ENCODE measurements at places on chromosomes 7 and 10. TPM values are rescaled to one million over a fixed set of nuclear protein-coding genes. Genes with fewer than 3 reads are reported as not detected.

DNA sequence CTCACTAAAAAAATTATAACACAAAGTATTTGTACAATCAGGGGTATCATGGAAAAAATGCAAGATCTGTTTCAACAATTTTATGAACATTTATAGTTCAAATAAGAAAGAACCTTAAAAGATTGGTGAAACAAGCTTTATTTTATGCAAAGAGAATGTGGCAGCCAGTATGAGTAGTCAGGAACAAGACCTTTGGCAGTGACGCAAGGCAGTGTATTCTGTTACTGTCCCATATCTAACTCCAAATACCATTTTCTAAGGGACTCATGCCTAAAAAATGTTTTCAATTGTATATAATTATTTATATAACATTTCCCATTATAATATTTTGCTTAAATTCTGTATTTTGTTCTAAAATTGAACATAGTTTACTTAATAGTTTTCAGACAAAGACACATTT, 19.1 kb upstream of the FAM53B start:
- peaks cover 19% of the 10 kb centered on the region for H3K36me3 ChIP-seq
- no peaks in the 10 kb centered on the region for H3K27me3 ChIP-seq
- H3K27ac ChIP-seq, result no peak overlapping the region
- no peak for DNase-seq

GRCh38 chr7:14013898-14014297, 24.4 kb upstream of the ETV1 start:
- H3K27me3 ChIP-seq, result no peaks in the 10 kb centered on the region
- H3K27ac ChIP-seq, result no peak overlapping the region
- H3K36me3 ChIP-seq, result no peaks in the 10 kb centered on the region

- no peaks in the 10 kb centered on the region for H3K36me3 ChIP-seq
- DNase-seq, result no peak
- H3K27ac ChIP-seq, result no peak overlapping the region
These were observed 5.6 kb upstream of the KNDC1 start for GRCh38 chr10:133154411-133154810.

GRCh38 chr7:50450590-50451032, 461 bp upstream of the FIGNL1 start:
- H3K27ac ChIP-seq, result no peak overlapping the region
- H3K4me3 ChIP-seq, result peak overlapping the region; percentile 66
- peaks cover 19% of the 10 kb centered on the region for H3K27me3 ChIP-seq
- H3K4me1 ChIP-seq, result peaks cover 9% of the 10 kb centered on the region
- no peaks in the 10 kb centered on the region for H3K36me3 ChIP-seq

DNA sequence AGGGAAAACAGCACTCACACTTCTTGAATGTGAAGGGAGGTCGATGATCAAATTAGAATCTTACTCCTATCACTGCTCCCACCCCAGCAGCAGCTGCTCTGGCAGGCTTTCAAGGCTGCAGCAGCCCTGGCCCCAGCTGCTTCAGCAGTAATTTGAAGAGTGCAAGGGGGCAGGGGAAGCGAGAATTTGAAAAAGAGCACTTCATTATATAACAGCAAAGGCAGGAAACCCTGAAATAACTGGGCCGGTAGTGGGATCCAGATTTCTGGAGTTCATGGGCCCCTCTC, 44.9 kb downstream of the MYPN start:
- DNase-seq, result peak; percentile 57
- H3K27me3 ChIP-seq, result no peaks in the 10 kb centered on the region
- no peaks in the 10 kb centered on the region for H3K36me3 ChIP-seq
- H3K27ac ChIP-seq, result peak overlapping the region; percentile 29

DNA sequence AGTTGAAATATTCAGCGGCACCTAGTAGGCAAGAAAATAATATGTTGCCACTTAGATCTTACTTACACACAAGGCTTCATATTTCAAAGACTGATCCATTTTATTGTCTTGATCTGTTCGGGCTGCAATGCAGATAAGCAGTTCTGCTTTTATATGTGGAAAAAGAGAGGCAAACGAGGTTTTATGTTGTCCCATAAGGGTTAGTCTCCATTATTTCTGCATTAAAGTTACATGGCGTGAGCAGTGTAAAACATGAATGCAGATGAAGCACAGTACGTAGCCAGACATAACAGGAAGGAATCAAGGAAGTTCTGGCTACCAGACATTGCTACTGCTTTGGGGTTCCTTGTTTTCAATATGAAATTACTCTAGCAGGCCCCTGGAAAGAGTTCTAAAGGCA, 224.8 kb downstream of the BBS9 start:
- DNase-seq, result no peak
- H3K4me1 ChIP-seq, result peaks cover 9% of the 10 kb centered on the region
- H3K36me3 ChIP-seq, result no peaks in the 10 kb centered on the region
- peak overlapping the region; percentile 51 for H3K4me3 ChIP-seq

DNA sequence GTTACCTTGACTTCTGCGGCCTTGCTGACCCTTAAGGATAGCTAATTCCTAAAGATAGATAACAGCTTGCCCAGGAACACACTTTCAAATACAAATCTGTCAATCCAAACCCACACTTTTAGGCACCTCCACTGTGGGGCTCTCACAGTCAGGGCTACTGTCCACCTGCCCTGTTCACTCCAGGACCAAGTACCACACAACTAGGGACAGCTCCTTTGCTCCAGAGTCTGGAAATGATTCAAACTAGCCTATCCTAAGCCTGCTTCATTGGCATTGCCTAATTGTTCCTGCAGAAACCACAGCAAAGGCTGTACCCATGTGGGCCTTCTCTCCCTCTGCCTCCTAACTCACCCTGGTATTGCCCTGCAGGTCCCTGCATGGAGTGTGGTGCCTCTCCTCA, 538.9 kb upstream of the IGFBP3 start:
- H3K36me3 ChIP-seq, result no peaks in the 10 kb centered on the region
- no peak overlapping the region for H3K27ac ChIP-seq
- no peak for DNase-seq
- no peaks in the 10 kb centered on the region for H3K4me1 ChIP-seq

GRCh38 chr10:123327450-123327849, 173.2 kb downstream of the BUB3 start:
- no peaks in the 10 kb centered on the region for H3K27me3 ChIP-seq
- DNase-seq, result no peak
- H3K4me1 ChIP-seq, result no peaks in the 10 kb centered on the region
- H3K27ac ChIP-seq, result no peak overlapping the region

GRCh38 chr7:45001826-45002225, 1.8 kb downstream of the CCM2 start:
- H3K27me3 ChIP-seq, result no peaks in the 10 kb centered on the region
- H3K36me3 ChIP-seq, result no peaks in the 10 kb centered on the region
- H3K4me1 ChIP-seq, result peaks cover 13% of the 10 kb centered on the region

- no peak overlapping the region for H3K4me3 ChIP-seq
- H3K4me1 ChIP-seq, result 0 out of 2 replicates have a peak, but pooled peaks cover 4% of the 10 kb centered on the region
- H3K36me3 ChIP-seq, result no peaks in the 10 kb centered on the region
- DNase-seq, result no peak
- peaks cover 6% of the 10 kb centered on the region for H3K27me3 ChIP-seq
These were observed 7.9 kb downstream of the MTURN start for GRCh38 chr7:30142710-30143109.

DNA sequence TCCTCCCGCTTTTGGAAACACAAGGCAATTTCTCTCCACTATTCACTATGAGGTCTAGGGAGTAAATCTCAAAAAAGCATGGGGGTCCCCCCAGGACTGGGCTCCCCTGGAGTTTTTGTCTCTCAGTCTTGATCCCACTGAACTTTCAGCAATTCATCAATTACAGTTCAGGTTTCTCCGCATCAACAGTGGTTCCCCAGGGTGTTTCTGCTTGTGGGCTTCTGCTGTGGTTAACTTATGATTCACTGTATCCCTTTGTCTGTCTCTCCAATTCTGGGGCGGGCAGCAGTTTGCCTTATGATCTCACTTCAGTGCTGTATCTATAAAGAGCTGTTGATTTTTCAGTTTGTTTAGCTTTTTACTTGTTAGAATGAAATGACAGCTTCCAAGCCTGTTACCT, 142.6 kb upstream of the CDC14C start:
- no peak overlapping the region for H3K27ac ChIP-seq
- H3K36me3 ChIP-seq, result no peaks in the 10 kb centered on the region
- H3K4me1 ChIP-seq, result no peaks in the 10 kb centered on the region
- H3K27me3 ChIP-seq, result no peaks in the 10 kb centered on the region
- DNase-seq, result no peak

- H3K36me3 ChIP-seq, result no peaks in the 10 kb centered on the region
- H3K4me1 ChIP-seq, result no peaks in the 10 kb centered on the region
- no peak overlapping the region for H3K27ac ChIP-seq
- peak; percentile 2 for DNase-seq
These were observed 25.0 kb downstream of the FOXP2 start for GRCh38 chr7:114439581-114439980.

DNA sequence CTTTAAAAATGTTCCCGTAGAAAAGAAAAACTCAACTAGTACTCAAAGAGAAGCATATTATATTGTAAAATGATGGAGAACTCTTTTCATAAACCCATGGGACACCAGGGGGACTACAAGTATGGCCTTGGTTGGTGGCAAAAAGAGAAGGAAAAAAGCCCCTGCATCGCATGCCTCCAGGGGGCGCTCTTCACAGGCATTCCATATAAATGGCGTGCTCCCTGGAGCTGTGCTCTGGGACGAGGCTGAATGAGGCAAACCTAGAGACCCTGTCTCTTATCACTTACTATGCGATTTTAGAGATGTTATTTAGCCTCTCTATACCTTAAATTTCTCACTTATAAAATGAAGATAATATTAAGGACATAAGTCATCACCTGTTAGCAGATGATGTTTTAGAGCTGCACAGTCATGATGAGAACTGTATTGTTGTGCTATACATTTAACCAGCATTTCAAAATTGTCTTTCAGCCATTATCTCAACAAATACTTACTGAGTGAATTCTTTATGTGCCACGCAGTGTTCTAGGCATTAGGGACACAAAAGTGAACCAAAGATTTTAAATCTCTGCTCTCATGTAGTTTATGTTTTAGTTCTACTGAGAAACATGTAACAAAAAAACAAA, 105.8 kb downstream of the ARHGAP21 start:
- DNase-seq, result peak; percentile 90
- H3K27ac ChIP-seq, result no peak overlapping the region
- no peaks in the 10 kb centered on the region for H3K36me3 ChIP-seq

DNA sequence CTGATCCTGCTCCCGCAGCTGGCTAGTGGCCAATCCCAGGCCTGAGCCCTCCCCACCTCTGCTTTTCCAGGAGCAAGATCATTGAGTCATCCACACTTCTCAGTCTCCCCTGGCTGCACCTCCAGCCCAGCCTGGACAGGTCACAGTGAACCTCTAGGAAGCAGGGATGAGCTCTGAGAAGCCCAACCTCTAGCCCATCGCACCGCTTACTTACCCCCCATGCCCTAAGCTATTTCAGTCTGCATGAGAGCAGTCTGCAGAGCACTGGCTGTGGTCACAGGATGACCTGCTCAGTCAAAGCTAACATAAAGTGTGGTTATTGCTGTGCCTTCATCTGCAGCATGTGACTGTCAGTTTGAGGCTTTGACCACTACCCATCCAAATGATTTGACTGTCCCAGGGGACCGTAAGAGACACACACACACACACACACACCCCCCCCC, 129.2 kb downstream of the SORBS1 start:
- no peak overlapping the region for H3K27ac ChIP-seq
- H3K36me3 ChIP-seq, result no peaks in the 10 kb centered on the region
- no peaks in the 10 kb centered on the region for H3K27me3 ChIP-seq
- no peak overlapping the region for H3K4me3 ChIP-seq
- H3K4me1 ChIP-seq, result no peaks in the 10 kb centered on the region

- DNase-seq, result no peak
- H3K27ac ChIP-seq, result no peak overlapping the region
- H3K4me1 ChIP-seq, result peaks cover 4% of the 10 kb centered on the region
- H3K27me3 ChIP-seq, result peaks cover 4% of the 10 kb centered on the region
These were observed 370.0 kb upstream of the GHITM start for GRCh38 chr10:83769281-83769820.

GRCh38 chr7:38699471-38699870, 68.3 kb upstream of the AMPH start:
- H3K27me3 ChIP-seq, result no peaks in the 10 kb centered on the region
- no peak overlapping the region for H3K27ac ChIP-seq
- H3K36me3 ChIP-seq, result no peaks in the 10 kb centered on the region
- H3K4me3 ChIP-seq, result no peak overlapping the region
- H3K4me1 ChIP-seq, result no peaks in the 10 kb centered on the region

DNA sequence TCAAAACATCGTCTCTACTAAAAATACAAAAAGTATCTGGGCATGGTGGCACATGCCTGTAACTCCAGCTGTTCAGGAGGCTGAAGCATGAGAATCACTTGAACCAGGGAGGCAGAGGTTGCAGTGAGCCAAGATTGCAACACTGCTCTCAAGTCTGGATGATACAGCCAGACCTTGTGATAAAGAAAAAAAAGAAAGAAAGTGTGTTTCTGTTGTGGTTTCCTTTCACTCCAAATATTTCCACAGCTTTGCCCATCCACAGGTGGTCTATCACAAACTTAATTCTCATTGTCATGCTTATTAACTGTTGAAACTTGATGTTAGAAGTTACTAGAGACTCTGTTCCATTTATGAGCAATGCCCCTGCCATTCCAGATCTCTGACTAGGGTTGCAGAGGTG, 316.0 kb upstream of the SEMA3C start:
- H3K27ac ChIP-seq, result no peak overlapping the region
- H3K4me3 ChIP-seq, result no peak overlapping the region

GRCh38 chr10:76044751-76045150, 613.3 kb downstream of the LRMDA start:
- H3K27ac ChIP-seq, result no peak overlapping the region
- no peak for DNase-seq
- H3K36me3 ChIP-seq, result no peaks in the 10 kb centered on the region
- no peaks in the 10 kb centered on the region for H3K4me1 ChIP-seq

GRCh38 chr7:18370633-18371032, 124.9 kb upstream of the HDAC9 start:
- peaks cover 19% of the 10 kb centered on the region for H3K4me1 ChIP-seq
- no peaks in the 10 kb centered on the region for H3K36me3 ChIP-seq
- DNase-seq, result no peak

DNA sequence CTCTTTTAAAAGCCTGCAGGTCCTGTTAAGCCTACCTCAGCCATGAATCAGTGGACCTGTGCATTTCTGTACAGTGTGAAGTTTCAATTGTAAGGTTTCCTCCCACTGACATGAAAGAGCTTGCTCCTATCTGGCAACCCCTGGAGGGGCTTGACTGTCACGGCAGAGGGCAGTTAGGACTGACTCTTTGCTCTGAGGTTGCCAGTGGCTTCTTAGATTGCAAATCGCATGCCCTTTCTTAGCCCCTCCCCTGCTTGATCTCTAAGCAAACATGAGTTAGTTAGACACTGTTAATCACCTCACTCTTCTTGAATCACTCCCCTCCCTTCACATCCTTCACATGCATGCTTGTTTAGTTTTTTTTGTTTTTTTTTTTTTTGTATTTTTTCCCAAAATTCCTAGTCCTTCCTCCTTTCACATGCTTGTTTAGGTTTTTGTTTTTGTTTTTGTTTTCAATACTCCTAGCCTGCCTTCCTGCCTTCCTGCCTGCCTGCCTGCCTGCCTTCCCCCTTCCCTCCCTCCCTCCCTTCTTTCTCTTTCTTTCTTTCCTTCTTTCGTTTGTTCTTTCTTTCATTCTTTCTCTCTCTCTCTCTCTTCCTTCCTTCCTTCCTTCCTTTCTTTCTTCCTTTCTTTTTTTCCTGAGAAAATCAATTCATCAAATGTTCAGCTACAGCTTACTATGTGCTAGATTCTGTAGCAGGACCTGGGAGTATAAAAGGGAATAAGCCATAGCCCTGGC, 6.0 kb upstream of the HIPK2 start:
- no peaks in the 10 kb centered on the region for H3K36me3 ChIP-seq
- H3K27me3 ChIP-seq, result peaks cover 22% of the 10 kb centered on the region
- no peak overlapping the region for H3K27ac ChIP-seq

Gene TMEM236
- total RNA-seq, result 0.03 TPM

Gene MYL10
- total RNA-seq, result not detected

Gene TMEM140
- not detected for total RNA-seq

Gene PLPP4
- 0.31 TPM for total RNA-seq

Gene TAS2R3
- 3.9 TPM for total RNA-seq

Gene RTKN2
- 25.4 TPM for total RNA-seq

Gene SLC18A3
- 0.12 TPM for total RNA-seq

Gene MBL2
- not detected for total RNA-seq

Gene PDK4
- 0.12 TPM for total RNA-seq

Gene TMEM229A
- total RNA-seq, result 0.80 TPM

Gene RADIL
- total RNA-seq, result 9.8 TPM
